Tibial artery (tissue), 4 donors: ENCODE measurements at places on chromosomes 1 and 21.

GRCh38 chr21:46110499-46111192 is 12.7 kb downstream of the COL6A2 start:
- peak; percentile 83 for DNase-seq

- no peak for DNase-seq
These were observed 565 bp upstream of the DMRTB1 start for GRCh38 chr1:53458634-53459033.

DNA sequence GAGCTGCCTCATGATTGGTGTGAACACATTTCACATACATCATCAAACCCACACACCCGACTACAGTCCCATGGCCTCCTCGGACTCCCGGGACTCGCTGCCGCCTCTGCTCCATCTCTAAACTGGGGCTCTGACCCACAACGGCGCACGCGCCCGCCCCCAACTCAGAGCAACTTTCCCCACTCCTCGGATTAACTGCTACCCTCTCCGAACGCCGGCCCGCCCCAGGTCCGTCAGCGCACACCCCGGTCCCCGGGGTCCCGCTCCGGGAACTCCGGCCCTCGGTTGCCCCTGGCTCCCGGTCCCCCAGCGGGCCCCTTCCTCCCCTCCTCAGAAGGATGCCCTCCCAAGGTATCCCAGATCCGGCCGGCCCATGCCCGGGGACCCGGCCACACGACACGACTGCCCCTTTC is 740 bp downstream of the DSTYK start:
- peak; percentile 70 for DNase-seq

- no peak for DNase-seq
These were observed 99.0 kb downstream of the PLXNA2 start for GRCh38 chr1:208145167-208145566.

- no peak for DNase-seq
These were observed 159.2 kb downstream of the PIGK start for GRCh38 chr1:77060000-77060399.

- no peak for DNase-seq
These were observed 164.4 kb upstream of the PALMD start for GRCh38 chr1:99481391-99481996.

DNA sequence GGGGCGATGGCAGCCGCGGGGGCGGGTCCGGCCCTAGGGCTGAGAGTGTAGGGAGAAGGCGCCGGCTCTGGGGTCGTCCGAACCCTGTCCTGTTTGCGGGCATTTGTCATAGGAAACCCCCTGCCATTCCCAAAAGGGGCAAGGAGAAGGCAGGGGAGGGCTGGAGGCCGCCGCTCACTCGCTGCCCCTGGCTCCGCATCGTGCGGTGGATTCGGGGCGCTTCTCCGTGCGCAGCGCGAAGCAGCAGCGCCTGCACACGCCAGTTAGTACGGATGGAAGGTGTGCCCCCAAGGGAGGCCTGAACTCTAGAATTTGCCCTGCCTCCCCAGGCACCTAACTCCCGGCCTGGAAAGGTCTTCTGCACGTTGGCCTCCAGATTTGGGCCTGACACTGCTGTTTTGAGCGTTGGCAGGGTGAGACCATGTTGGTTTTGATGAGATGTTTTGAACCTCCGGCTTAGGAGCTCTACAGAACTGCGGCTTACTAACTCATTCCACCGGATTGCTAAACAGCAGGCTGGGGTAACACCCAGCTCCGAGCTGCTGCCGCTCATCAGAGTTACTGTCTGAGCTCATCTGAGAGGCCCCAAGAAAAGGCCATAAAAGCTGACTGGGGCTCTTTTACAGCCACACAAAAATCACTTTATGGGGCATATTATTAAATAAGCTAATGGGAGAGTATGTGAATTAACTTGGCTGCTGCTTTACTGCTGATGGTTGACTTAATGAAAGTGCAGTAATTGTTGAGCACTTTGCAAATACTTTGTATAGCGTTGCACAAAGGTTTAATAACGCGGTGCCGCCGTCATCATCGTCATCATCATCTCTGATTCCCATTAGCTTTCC is 987 bp downstream of the GPR137B start:
- DNase-seq = no peak

GRCh38 chr1:244349103-244349531 is 102.6 kb downstream of the ADSS2 start:
- peak; percentile 72 for DNase-seq

GRCh38 chr21:16535102-16535422 is 805.3 kb downstream of the USP25 start:
- DNase-seq = peak; percentile 84

- peak; percentile 65 for DNase-seq
These were observed 11.9 kb downstream of the ECE1 start for GRCh38 chr1:21278208-21278859.

DNA sequence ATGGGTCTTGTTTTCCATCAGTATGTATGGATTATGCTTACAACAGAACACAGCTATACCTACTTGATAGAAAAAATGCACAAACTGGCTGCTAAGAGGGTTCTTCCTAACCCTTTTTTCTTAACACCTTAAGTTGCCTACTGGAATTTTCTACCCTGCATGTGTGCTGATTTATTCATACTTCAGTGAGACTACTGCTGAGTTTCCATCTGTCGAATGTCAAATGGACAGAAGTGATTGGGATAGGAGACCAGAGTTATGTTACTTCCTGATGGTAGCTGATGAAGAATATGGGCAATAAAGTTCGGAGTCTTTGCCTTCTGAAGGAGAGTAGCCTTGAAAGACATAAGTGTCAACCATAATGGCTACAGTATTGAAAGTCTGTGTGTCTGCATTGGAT is 6.5 kb upstream of the DNM3 start:
- no peak for DNase-seq

DNA sequence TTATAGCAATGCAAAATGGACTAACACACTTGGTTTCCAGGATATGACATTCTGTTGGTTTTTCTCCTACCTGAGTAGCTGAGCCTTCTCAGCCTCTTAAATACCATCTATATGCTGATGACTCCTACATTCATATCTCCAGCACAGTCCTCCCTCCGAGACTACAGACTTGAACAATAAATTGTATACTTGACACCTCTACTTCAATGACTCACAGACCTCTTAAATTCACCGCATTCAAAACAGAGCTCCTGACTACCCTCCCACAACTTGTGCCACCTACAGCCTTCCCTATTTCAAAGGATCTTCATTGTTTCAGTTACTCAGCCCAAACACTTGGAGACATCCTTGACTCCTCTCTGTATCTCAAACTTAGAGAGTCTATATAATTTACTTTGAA is 66.8 kb upstream of the ASB17 start:
- DNase-seq = no peak

GRCh38 chr1:4557949-4558348 is 96.5 kb upstream of the AJAP1 start:
- DNase-seq = no peak

DNA sequence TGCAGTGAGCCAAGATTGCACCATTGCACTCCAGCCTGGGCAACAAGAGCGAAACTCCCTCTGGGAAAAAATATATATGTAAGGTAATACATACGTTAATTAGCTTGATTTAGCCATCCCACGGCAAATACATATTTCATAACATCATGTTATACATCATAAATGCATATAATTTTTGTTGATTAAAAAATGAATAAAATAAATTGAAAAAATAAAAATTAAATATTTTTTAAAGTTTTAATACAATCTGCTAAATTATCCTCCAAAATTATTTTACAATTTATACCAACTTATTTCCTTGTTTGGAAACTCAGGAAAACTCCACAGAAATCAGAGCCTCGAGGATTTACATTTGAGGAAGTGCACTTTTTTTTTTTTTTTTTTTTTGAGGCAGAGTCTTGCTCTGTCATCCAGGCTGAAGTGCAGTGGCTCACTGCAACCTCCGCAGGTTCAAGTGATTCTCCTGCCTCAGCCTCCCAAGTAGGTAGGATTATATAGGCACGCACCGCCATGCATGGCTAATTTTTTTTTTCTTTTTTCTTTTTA is 12.6 kb upstream of the IPO9 start:
- no peak for DNase-seq

DNA sequence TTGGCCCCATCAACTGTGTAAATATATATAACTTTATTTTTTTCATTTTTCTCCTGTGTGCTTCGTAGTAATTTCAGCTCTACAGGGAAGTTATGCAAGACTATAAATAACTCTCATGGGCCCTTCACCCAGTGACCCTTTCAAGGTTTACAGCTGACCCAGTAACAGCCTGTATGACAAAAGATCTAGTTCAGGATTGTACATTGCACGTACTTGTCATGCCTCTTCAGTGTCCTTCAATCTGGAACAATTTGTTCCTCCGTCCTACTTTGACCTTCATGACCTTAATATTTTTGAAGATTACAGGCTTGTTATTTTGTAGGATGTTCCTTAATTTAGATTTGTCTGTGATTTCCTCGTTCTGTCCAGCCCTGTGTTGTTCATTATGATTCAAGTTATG is 40.5 kb downstream of the BRINP2 start:
- DNase-seq = no peak

DNA sequence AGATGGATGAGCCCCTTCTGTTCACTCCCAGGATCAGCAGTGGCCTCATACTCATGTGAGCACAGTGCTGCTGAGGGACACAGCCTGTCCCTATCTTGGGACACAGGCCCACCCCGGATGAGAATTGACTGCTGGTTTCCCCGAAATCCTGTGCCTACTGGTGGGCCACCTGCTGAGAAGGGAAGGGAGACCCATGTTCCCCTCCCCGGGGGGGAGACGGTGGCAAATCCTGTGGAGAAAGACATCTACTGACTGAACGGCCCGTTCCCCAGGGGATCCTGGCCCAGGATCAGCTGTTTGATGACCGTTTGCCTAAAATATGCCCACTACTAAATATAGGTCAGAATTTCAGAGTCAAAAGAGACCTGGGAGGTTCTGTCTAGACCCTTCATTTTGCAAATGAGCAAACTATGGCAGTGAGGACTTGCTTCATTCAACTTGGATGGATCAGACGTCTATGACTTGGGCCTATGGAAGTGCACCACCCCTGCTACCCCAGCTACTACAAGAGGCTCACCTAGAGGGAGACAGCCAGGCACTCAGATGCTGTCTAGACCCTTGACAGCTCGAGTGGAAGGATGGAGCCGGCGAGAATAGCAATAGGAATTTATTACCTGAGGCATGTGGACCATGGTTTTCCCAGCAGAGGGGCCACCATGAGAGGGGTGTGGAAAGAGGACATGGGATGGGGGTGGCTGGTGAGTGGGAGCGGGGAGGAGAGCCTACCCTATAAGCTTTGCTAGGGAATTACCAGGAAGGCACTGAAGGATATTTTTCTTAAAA is 15.6 kb upstream of the THEMIS2 start:
- DNase-seq = no peak

DNA sequence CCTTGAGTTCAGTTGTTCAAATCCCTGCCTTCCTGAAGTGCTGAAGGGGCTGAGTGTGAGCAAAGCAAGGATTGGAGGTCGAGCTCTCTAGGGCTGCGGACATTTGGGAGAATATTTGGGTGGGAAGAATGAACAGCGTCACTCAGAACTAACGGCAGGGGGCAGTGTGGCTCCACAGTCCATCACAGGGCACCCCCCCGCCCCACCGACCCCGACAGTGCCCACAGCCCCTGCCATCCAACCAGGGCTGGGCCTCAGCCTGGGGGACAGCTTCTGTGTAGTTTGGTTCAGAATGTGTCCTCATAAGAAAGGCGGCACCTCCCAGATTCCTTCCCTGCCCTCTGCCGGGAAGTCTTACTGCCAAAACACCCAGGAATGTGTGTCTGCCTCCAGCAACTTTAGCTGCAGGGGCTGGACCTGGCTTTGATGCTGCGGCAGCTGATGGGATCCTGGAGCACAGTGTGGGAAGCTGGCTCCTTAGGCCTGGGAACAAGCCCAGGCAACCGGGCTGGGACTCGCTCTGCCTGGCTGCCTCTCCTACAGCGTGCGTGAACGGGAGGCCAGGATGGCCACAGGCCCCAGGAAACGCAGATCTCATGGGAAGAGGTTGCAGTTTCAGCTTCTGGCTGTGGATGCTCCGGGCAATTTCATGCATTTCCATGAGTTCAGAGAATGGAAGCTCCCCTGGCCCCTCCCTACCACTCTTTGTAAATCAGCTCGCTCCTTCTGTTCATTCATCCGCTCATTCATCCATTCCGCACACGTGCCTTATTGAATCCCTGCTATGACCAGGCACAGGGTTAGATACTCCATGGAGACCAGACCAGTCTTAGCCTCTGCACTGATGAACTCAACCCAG is 104.9 kb upstream of the TMPRSS2 start:
- DNase-seq = peak; percentile 90

DNA sequence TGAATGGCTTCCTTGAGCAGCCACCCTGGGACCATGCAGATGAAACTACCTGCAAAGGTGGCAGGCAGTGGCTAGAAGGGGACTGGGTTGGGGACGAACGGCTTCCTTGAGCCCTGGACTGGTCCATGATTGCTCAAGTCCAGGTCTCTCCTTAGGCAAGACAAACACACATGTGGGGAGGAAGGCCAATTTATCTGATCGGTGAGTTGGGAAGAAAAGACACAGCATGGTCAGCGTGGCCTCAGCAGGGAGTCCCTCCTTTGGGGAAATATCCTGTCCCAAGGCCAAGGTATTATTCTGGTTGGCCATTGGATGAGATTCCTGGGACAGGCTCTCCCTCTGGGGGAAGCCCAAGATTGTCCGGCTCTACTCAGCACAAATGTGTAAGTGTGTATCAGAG is 116.3 kb upstream of the ERG start:
- no peak for DNase-seq

GRCh38 chr1:29457496-29458368 is 221.4 kb downstream of the PTPRU start:
- DNase-seq = peak; percentile 23

- DNase-seq = peak; percentile 45
These were observed 71.8 kb upstream of the ADAM30 start for GRCh38 chr1:119968068-119968492.

DNA sequence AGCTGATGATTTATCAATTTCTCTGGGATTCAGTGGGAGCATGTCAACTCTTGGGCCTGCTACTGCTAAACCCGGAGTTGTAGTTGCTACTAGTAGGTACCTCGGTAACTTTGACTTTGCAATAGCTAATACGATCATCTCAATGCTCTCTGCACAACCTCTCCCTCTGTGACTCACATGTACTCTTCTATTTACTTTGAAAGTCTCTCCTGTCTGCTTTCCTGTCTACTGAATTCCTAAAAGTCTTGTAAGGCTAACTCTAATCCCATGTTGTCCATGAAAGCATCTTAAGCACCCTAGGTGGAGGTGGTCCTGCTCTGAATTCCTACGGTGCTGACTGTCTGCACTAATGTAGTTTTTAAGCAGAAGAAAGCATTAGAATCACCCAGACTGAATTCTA is 29.3 kb downstream of the SLC9C2 start:
- no peak for DNase-seq

DNA sequence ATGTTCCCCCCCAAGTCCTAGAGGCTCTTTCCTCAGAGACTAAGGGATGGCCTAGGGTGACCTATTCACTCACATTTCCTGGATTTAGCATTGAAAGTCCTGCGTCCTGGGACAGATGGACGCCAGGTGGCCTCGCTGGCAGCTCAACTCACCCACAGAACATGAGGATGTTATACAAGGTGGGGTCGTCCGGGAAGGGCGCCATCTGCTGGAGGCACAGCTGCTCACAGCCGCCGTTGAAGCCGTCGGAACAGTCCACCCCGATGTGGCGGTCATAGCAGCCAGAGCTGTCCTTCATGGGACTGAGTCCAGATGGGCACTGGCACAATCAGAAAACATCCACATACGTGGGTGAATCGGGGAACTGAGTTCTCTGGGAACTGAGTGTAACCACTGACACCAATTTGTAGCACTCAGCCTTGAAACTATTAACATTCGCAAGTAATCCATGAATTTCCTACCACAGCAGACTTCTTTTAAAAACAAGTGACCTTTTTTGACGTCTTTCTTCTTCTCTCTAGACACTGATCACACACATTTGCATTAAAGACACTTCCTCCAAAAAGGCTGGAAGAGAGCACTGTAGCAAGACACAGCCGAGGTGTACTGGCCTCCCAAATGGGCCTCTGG is 215.4 kb downstream of the ASTN1 start:
- DNase-seq = no peak

- no peak for DNase-seq
These were observed 220.9 kb downstream of the ATG4C start for GRCh38 chr1:63004868-63005267.
